ENCODE measurements at places on chromosomes 4 and X. TPM values are rescaled to one million over a fixed set of nuclear protein-coding genes. Genes with fewer than 3 reads are reported as not detected.

DNA sequence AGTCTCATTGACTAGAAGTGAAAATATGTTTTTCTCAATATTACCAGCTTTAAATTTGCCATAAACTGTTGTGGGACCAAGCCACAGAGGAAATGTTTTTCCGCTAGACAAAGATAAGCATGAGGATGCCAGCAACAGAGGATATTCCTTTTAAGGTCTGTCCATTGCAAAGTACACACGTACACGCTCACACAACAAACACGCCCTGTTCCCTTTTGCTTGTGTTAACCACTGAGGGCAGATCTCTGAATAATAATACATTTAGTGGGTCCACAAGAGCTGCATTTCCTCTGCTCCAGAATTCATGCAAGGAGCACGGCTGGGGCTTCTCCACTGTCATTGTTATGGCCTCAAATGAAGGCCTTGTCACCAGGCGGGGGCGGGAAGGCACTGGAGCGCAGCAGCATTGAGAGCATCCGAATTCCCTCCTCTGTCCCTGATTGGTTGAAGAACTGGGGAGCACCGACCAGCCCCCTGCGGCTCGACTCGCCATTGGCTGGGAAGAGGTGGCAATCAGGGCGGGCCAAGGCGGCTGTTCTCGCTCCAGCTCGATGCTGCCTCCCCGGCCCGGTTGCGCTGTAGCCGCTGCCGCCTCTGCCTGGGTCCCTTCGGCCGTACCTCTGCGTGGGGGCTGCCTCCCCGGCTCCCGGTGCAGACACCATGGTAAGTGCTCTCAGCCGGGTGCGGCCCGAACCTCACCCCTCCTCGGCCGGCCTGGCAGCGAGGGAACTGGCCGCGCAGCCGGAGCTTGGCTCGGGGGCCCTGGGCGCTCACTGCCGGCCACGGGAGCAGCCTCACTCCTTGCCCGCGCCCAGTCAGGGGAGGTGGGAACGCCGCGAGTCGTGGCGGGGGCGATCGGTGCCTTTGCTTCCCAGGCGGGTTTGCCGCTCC lies at the start of gene GUCY1B1:
Gene GUCY1B1 (plus strand): TSS at position 541 of the 891 bp plus-strand sequence. CDS start 120 bp downstream, at position 661.
- peak; percentile 55 for DNase-seq

- DNase-seq, result no peak
Measured at GRCh38 chr4:20378181-20378580, 126.5 kb downstream of the SLIT2 start.

DNA sequence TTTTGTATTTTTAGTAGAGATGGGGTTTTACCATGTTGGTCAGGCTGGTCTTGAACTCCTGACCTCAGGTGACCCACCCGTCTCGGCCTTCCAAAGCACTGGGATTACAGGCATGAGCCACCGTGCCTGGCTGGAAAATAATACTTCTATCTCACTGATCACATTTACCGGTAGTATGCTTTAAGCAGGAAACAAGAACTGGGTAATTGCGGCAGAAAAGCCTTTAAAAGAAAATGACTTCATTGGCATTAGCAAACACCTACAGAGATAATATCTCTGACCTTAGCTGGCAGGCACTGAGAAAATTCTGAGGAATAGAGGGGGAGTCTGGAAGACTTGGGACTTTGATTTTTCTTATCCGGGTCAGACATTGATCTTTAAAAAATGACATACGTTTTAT lies 78.5 kb downstream of the SHROOM3 start:
- no peak for DNase-seq

DNA sequence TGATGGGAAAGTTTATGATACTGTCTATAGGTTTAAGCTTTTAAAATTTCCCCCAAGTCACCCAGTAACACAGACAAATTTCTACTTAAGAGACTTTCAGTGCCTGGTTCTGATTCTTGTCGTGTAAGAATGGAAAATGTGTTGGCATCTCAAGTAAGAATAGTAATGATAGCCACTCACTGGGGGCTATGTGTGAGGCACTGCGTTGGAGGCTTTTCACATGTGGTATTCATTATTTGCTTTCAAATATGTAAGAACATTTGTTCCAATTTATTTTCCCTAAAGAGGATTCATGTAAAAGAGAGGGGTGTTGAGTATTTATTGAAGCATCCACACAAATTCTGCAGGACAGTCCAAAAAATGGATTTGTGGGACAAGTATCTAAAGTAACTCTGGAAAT lies 143.6 kb downstream of the FNIP2 start:
- no peak for DNase-seq

DNA sequence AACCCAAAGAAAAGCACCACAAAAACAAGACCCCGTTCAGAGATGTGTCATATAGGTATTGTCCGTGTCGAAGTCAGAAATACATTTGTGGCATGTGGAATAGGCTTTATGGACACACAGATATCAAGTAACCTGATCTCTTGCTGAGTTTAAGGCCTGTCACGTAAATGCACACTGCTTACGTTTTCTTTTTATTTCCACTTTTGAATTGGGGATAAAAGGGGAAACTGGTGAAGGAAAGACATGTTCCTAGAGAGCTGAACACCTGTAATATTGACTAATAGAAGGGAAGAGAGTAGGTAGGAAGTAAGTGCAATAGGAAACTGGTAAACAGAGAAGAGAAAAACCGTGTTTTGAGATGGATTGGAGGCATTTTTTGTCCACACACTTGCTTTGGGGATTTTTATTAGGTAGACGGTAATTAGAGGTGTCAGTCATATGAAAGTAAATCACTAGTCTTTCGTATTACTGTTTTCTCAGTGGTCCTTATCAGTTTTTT lies 24.9 kb downstream of the TMEM131L start:
- no peak for DNase-seq

DNA sequence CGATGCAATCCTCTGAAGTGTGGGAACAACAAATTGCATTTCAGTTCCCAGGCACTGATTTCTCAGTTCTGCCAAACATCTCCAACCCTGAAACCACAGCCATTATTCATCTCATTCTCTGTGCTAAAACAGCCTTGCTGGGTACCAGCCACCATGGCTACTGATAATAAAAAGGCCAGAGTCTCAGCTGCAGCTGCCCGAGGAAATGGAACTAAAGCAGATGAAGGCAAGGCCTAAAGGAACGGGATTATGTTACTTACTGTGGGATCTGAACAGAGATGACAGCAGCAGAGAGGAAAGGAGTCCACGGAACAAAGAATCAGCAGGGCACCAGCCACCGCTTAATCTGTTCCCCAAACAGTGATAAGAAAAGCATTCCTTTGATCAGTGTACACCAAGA lies 155.7 kb downstream of the PAPSS1 start:
- DNase-seq, result no peak

DNA sequence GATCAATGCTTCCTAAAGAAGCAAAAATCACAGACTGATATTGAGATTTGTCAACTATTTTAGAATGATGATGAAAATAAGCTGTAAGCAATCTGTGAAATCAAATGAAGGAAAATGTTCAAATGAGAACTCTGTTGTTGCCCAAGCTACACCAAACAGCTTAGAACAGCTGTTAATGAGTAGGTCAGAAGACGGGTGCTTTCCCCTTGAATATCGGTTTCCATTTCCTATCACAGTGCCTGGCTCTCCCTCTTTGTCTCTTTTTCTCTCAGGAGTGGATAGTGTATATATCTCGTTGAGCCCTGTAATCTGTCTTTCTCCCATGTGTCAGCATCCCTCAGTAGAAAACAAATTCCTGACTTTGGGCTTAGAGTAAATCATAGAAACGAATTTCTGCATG lies 1592.9 kb upstream of the TENM3 start:
- no peak for DNase-seq

GRCh38 chrX:24424948-24425347 lies 40.1 kb upstream of the PDK3 start:
- no peak for DNase-seq

- DNase-seq, result no peak
Measured at GRCh38 chr4:124111922-124112321, 600.6 kb downstream of the ANKRD50 start.

DNA sequence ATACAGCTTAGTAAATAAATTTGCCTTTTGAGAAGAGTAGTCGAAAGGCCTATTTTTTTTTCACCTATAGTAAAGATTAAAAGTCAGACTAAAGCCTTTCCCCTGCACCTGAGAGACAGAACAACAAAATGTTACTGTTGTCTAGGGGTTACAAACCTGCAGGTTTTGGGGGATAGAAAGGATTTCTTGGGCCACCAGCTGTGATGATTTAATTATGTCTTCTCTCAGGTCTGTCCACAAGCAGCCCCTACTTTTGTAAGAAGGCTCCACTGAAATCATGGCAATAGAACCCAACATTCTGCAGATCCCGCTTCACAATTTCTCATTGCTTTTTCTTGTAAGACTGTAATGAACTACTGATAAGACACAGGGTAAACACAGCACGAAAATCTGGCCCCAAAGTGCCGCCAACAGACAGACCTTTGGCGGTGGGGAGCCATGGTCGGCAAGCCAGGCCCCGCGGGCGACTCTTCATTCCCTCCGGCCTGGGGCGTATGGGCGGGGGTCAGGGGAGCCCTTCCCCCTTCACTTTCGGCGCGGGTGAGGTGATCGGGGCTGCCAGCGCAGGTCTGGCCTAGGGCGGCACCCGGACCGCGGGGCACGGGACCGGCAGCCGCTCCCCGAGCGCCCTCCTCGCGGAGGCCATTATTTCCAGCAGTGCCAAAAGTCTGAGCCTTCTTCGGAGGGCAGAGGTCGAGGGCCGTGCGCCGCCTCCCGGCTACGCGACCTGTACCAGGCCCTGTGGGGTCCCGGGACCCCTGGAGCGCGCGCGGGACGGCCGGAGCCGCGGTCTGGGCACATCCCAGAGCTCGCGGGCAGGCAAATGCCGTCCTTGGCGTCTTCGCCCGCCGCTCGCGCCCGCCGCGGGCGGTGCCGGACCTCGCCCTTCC lies 812 bp upstream of the KDM6A start:
- DNase-seq, result peak; percentile 23

DNA sequence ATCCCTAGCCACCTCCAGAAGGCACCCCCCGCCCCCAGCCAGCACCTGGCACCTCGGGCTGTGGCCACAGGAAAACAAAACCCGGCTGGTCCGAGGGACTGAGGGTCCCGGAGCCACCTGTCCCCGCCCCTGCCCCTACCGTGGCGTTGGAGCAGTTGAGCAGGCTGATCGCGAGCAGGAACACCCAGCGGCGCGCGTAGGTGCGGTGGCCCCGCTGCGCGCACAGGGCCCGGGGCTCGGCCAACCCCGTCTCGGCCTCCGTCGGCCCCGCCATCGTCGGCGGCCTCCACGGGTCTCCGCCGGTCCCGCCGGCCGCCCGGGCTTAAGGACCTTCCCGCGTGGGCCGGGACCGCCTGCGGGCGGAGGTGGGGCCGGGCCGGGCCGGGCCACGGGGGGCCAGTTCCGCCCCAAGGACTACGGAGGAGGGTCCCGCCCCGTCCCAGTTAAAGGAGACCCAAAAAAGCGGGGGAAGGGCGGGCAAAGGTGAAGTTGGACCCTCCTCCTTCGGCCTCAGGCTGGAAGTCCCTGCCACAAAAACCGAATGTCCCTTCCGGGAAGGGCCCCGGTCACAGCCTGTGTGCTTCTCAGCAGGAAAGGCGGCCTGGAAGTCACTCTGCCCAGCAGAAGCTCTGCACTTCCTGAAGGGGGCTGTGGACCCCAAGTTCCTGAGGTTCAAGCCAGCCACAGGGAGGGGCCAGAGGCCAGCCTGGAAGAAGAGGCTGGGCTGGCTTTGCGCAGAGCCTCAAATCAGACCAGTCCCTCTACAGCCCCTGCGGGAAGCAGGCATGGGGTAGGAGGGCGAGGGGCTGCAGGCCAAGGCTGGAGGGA lies at the start of gene SLC49A3:
Gene SLC49A3 (minus strand): TSS at position 298 of the 828 bp plus-strand sequence. CDS start 24 bp downstream, at position 274.
- DNase-seq, result no peak

DNA sequence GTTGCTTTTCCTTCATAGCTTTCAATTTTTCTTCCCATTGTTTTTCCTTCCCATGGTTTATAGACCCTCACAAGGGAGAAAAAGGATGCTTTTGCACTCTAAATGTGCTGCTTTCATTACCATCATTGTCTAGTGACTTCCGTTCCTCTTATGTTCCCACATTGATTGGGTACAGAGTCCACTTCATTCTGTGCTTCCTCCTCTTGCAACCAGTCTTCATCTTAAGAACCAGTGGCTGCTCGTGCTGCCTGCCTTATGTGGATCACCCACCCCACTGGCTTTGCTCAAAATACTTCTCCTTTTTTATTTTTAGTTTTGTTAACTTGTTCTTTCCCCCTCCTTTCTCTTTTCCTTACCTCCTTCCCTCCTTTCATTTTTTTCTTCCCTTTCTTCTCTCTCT lies 76.5 kb upstream of the BOD1L1 start:
- no peak for DNase-seq

DNA sequence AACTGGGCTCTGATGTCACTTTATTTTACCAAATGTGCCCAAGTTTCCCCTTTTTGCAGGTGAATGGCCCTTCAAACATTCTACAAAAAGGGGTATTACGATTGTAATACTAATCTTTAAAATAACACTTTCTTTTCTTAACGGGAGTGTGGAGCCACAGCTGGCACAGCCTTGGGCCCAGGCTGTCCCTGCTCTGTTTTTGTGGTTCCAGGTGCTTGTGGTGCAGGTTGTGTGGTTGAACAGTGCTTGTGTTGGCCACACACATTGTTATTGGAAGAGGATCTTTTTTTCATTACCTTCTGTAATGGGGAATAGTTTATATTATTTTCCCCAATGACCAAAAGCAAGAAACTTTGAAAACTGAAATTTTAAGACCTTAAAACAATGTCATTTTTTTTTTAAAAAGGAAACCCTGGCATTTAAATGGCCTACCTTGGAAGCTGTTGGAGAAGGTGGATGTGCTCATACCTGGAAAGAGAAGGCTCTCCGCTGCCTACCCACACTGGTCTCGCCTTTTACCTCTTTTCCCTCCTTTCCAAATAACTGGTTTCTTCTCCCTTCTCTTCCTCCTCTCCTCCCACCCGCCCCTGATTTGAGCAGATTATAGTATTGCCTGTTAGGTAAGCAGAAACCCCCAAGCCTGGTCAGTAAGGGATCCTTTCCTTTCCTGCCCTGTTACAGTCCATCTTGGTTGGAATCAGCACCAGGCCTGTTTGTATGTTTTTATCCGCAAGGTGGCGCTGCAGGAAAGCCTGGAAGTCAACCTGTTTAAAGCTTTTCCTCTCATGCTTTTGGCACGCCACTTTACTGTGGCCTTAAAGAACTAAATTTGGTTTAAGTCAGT lies 28.6 kb downstream of the HADH start:
- peak; percentile 69 for DNase-seq

DNA sequence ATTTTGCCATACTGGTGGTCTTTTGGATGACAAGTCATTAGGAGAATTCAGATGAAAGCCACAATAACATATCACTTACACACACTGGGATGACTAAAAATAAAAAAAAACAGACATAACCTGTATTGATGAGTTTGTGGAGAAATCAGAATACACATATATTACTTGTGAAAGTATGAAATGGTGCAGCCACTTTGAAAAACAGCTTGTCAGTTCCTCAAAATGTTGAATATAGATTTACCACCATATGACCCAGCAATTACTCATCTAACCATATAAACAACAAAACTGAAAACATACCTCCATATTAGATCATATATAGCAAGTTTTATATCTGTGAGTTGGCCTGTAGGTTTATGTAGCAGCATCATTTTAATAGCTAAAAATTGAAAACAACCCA lies 608.7 kb downstream of the TLL1 start:
- no peak for DNase-seq

TCP11X2 gene
- total RNA-seq, result not detected

NPNT gene
- total RNA-seq, result 0.17 TPM

SLC38A5 gene
- 205 TPM for total RNA-seq

RBM47 gene
- 20.3 TPM for total RNA-seq

CABS1 gene
- not detected for total RNA-seq

Measured in activated T-helper 1 cell treated with anti-CD3 and anti-CD28 coated beads, Interleukin-12 subunit alpha, Interleukin-12 subunit beta, Interleukin-2, Interleukin-4 antibody, amounts not matched to agents 30 ng/mL and 10 ng/mL and 1 ng/mL, durations not matched to agents 14 hours and 24 hours and 36 hours (primary cell).